NT2/D1 (cell line): ENCODE measurements at places on chromosomes 12 and 14.

DNA sequence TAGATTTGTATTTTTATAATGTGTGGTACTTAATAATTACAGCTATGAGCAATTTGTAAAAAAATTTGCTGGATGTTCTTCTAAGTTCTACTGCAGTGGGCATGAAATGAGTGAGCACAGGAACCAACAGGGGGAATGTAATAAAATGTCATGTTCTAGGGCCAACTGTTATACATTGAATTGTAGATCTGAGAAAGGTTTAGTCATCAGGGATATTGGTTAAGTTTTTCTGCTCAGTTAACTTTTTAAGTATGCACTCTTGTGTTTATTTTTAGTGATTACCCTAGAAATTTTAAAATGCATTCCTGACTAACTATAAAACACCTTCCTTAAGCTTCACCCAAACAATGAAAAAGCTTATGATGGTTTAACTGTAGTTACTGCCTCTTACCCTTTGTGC, 101.8 kb downstream of the CAND1 start:
- DNase-seq: no peak

DNA sequence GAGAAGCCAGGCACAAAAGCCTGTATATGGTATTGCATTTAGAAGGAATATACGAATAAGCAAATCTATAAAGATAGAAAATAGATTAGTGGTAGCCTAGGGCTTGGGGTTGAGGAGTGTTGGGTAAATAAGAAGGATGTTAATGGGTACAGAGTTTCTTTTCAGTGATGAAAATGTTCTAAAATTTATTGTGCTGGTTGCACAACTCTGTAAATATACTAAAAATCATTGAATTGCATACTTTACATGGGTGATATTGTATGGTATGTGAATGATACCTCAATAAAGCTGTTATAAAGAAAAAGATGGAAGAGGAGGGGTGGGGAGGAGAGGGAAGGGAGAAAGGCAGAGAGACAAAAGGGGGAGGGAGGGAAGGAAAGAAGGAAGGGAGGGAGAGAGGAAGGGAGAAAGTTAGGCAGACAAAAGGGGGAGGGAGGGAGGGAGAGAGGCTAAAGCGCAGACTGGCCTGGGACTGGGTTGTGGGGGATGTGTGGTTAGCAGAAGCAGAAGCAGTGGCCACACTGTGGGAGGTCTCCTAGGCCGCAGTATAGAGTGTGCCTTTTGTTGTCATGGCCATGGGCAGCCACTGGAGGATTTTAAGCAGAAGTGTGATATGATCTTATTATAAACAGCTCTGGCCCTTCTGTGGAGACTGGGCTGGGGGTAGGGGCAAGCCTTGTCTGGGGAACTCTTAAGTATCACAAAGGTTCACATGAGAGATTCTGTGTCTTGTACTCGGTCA, 73.6 kb upstream of the ELK3 start:
- DNase-seq: peak; percentile 36

DNA sequence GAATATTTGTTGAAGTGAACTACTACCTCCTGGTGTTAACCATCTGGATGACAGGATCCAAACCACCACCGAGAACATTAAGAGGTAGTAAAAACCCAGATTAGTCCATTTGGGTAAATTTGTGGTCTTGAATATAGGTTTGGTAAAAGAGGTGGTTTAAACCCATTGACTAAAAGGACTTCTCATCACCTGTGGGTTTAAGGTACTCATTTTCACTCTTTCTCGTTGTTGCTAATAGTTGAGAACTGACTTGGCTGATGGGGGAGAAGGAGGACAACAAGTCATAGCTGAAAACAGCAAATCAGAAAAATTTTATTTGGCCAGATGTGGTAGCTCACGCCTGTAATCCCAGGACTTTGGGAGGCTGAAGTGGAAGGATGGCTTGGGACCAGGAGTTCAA, 59.2 kb downstream of the ACADS start:
- no peak for DNase-seq

- peak; percentile 94 for DNase-seq
These were observed 39.8 kb upstream of the CRACR2A start for GRCh38 chr12:3792623-3793288.

- no peak for DNase-seq
These were observed 34.7 kb downstream of the TBK1 start for GRCh38 chr12:64486657-64487056.

DNA sequence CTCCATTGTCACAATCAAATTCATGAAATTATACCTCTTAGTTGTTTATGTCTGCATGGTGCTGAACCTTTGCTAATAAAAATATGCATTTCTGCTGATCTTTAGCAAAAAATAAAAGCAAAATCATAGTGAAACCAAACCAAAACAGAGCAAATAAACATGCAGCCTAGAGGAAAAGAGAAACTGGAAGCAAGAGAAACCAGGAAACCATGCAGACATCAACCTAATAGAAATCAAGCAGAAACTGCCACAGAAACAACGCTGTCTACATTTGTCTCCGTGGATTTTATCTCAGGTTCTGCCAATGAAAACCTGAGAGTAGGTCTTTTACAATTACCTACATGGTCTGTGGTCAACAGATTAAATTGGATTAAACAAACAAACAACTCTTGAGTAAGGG, 173.7 kb downstream of the SYT10 start:
- DNase-seq: no peak

DNA sequence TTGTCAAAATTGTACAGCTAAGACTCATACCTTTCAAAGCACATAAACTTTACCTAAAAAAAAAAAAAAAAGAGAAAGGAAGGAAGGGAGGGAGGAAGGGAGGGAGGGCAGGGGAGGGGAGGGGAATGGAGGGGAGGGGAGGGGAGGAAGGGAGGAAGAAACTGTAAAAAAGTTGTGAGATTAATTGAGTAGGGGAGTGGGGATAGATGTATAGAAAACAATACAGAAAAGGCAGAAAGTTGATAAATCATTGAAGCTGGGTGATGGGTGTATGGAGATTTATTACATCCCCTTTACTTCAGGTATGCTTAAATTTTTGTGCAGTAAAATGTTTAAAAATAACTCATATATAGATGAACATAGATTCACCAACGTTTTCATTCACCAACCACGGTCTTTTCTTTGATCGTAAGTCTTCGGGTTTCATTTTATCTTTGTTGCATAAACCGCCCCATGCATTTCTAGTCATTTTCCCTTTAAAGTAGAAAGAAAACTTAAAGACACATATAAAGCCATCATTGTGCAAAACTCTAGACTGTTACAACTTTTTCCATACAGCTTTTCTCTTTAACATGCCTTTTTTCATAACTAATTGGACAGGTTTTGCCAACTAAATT, 191.2 kb upstream of the KRR1 start:
- no peak for DNase-seq

- no peak for DNase-seq
These were observed 89.3 kb downstream of the SPTSSA start for GRCh38 chr14:34372786-34373185.

GRCh38 chr12:54879579-54879978, 25.3 kb downstream of the MUCL1 start:
- DNase-seq: no peak

GRCh38 chr14:74505831-74506230, 12.3 kb downstream of the ISCA2 start:
- DNase-seq: no peak

DNA sequence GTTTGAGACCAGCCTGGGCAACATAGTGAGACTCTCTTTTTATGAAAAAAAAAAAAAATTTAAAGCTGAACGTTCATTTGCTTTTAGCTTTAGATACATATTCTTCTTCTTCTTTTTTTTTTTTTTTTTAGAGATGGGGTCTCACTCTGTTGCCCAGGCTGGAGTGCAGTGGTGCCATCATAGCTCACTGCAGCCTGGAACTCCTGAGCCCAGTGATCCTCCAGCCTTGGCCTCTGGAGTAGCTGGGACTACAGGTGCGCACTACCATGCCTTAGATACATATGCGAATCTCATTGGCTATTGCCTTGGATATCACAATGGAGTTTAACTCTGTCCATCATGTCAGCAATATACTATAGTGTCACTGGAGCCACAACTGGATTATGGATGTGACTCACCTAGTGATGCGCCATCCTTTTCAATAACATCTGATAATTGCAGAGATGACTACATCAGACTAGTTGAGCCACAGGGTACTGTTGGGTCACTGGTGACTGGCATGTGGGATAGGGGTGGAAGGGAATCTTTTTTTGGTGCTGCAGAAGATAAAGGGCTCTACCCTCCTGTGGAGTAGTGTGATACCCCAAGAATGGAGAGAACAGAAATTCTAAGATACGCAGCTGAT, 2.7 kb upstream of the ADIPOR2 start:
- DNase-seq: no peak

- no peak for DNase-seq
These were observed 127.9 kb downstream of the PIWIL1 start for GRCh38 chr12:130465626-130466025.

GRCh38 chr12:97308576-97309198, 153.9 kb upstream of the RMST start:
- no peak for DNase-seq

- DNase-seq: no peak
These were observed 405.9 kb downstream of the AACS start for GRCh38 chr12:125470838-125471783.

DNA sequence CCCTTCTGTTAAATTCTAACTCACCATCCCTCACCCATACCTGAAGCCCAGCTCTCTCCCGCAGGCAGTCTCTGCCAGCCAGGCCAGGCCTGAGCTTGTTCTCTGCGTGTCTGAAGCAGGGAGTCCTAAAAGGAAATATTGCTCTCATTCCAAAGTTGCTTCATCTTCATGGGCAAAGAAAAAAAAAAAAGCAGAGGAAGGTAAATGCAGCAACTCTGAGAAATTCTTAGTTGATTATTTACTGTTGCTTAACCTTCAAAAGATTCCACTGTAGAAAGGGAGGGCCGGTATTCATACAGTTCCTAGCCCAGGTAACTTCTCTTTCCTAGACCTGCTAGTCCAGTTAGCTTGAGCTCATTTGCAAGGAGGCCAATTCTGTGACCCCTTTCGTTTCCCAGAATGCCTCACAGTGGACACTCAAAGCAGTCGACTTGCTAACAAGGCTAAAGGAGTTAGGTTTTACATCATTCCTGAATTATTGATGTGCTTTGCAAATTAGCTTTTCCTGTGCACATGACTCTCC, 193.5 kb upstream of the EEA1 start:
- no peak for DNase-seq

DNA sequence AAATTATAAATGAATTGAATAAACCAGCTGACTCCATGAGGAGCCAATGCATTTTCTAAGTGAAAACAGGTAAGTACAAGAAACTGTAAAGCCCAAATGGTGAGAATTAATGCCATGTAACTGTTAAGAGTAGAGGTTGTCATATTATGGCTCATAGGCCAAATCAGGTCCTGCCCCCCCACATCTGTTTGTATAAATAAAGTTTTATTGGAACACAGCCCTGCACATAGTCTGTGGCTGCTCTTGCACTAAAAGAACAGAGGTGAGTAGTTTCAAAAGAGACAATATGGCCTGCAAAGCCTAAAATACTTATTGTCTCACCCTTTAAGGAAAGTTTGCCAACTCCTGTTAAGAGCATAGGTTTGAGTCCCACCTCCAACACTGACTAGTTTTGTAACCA, 140.5 kb upstream of the SRRM4 start:
- no peak for DNase-seq

DNA sequence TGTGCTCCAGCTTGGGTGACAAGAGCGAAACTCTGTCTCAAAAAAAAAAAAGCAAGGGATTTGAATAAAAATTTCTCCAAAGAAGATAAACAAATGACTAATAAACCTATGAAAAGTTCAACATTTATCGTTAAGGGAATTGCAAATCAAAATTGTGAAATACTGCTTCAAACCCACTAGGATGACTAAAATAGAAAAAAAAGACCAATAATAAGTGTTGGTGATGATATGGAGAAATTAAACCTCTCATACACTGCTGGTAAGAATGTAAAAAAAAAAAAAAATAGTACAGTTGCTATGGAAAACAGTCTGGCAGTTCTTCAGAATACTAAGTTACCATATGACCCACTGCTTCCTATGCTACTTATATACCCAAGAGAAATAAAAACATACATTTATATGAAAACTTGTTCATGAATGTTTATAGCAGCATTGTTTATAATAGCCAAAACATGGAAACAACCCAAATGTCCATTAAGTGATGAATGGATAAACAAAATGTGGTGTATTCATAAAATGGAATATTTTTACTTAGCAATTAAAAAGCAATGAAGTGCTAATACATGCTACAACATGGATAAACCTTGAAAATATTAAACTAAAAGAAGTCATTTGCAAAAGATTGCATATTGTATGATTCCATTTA, 39.4 kb upstream of the TMPRSS12 start:
- DNase-seq: no peak

DNA sequence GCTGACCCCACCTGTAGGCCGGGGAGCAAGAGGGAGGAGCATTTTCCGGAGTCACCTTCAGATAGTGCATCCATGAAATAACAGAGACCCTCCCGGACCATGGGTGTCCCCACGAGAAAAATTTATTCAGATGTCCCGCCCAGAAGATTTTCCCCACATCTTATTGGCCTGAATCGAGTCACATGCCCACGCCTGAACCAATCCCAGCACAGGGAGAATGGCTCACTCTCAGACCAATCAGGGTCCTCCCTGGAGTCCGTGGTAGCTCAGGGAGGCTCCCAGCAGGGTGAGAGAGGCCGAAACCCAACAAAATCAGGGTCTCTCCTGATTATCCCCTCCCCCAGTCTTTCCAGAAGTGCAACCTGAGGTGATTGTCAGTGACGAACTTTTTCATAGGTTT, 16.4 kb upstream of the NCOR2 start:
- no peak for DNase-seq

DNA sequence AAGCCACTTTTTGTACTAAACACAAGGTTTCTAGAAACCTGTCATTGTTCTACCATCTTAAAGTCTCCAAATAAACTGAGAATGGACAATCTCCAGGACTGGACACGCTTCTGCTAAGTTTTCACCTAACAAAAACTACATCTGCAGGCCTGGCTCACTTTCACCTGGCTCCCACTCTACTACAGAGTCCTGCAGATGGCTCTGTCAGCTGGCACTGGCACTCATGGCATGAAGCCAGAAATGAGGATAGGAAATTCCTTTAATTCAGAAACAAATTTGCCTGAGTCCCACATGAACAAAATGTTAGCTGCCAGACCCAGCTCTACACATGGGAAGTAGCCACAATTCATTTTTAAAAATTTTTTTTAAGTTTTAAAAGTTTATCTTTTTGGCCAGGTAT, 42.1 kb downstream of the STXBP6 start:
- DNase-seq: no peak

DNA sequence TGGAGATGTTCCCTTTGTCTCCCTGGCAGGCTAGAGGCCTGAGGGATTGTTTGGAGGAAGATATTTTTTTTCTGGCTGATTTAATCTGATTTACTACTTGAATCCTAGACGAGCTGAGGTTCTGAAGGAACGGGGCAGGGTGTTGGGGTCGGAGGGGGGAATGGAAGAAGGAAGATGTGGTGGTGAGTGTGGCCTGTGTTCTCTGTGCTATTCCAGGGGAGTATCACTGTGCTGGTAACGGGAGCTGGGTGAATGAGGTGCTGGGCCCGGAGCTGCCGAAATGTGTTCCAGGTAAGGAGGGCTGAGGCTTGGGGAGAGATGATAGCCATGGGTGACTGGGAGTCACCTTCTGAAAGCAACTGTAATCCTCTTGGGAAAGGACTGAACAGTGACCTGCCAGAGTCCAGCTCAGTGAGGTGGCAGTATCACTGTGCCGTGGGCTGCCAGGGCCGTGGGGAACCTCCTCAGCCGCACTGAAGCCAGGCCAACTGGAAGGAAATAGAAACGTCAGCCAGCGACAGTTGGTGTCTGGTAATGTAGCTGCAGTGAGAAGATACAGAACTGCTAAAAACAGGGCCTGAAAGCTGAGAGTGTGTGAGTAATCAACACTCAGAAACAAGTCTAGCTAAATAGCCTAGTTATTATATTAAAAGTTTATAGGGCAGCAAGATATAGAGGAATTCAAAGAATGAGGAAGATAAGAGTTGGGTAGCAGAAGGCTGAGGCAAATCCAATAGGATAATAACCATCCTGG, 7.9 kb downstream of the C1S start:
- DNase-seq: no peak
